ENCODE measurements at places on chromosomes 2 and 18.
A peak's percentile ranks its signal among the peaks of the same experiment; 100 is the strongest.

GRCh38 chr2:235868645-235869044 is 299.5 kb downstream of the GBX2 start:
- no peak for DNase-seq

- DNase-seq = no peak
Observed at GRCh38 chr2:240574386-240575100, 6.3 kb downstream of the RNPEPL1 start.

DNA sequence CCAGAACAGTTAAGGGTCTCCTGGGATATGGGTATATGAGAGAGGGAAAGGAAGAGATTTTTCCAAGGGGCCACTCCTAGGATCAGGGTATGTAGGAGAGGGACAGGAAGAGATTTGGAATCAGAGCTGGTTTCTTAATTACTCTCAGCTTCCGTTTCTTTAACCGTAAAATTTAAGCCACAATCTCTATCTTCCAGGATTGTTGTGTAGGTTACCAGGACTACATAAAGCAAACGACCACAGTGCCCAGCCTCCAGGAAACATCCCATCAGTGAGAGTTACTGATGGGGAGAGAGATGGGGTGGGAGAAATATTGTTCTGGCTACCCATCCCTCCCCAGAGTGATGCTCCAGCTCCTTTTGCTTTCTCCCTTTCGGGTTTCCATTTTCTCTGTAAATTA is 114.6 kb upstream of the THUMPD2 start:
- no peak for DNase-seq

- DNase-seq = peak; percentile 79
Observed at GRCh38 chr2:237466211-237466610, 20.8 kb upstream of the MLPH start.

DNA sequence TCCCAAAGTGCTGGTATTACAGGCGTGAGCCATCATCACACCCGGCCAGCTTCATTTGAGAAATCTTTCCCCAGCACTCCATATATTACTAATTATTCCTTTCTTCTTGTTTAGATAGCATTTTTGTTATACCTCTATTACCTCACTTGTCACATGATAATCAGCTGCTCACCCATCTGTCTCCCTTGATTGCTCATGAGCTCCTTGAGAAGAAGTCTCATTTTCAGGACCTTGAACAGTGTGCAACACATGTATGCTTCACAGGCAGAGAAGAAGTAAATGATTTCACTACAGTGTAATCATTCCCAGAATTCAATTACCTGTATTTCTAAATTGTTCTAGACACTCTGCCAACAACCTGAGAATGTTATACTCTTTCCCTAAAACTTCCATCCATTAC is 6.2 kb downstream of the PAIP2B start:
- DNase-seq = no peak

GRCh38 chr2:108611021-108611420 is 76.8 kb downstream of the LIMS1 start:
- no peak for DNase-seq

- no peak for DNase-seq
Observed at GRCh38 chr2:29920130-29920577, 1.2 kb downstream of the ALK start.

- DNase-seq = no peak
Observed at GRCh38 chr2:107174171-107174570, 288.2 kb upstream of the ST6GAL2 start.

DNA sequence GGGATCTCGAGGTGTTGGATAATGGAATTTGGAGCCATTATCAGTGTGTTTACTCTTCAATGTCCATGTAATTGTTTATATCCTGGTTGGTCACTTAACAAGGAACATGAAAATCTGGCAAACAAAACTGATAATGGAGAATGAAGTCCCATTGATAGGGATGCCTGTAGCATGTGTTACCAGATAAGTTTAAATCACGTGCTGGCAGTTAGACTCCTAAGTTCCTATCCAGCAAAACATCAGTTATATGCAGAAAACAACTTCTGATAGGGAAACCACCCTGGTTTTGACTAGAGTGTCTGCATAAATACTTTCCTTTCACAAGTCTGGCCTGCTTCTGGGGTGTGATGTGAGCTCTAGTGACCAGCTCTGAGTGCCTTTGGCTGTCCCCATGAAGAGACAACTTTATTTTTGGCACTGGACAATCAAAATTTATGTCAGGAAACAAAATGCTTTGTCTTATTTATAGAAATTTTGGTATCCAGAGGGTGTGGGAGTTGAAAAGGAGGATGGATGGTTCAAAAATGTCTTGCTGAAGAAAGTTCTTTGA is 82.0 kb downstream of the FHOD3 start:
- no peak for DNase-seq
